Posterior vena cava (tissue), 2 donors: ENCODE measurements at places on chromosomes 2 and 18. TPM values are rescaled to one million over a fixed set of nuclear protein-coding genes. Genes with fewer than 3 reads are reported as not detected.

DSG4 gene
- total RNA-seq: not detected

SPATS2L gene
- 76.6 TPM for total RNA-seq

C2orf80 gene
- not detected for total RNA-seq

MCEE gene
- 21.3 TPM for total RNA-seq

CNDP1 gene
- total RNA-seq: 0.19 TPM

DIPK1C gene
- total RNA-seq: not detected

LCT gene
- not detected for total RNA-seq

GCA gene
- total RNA-seq: 38.9 TPM

NEU2 gene
- total RNA-seq: not detected

BCL2L11 gene
- total RNA-seq: 10.4 TPM
